Right ventricle myocardium inferior (tissue), 1 donor: ENCODE measurements at places on chromosomes 4 and X. TPM values are rescaled to one million over a fixed set of nuclear protein-coding genes. Genes with fewer than 3 reads are reported as not detected.

- DNase-seq: no peak
Measured at GRCh38 chr4:79088946-79089691, 149.9 kb upstream of the PAQR3 start.

GRCh38 chr4:3786196-3786869 is 20.1 kb downstream of the ADRA2C start:
- DNase-seq: peak; percentile 61

- DNase-seq: no peak
Measured at GRCh38 chrX:8140986-8141744, 29.9 kb downstream of the VCX2 start.

The CCSER1 gene
- 12.9 TPM for total RNA-seq

The OPRPN gene
- not detected for total RNA-seq
